ENCODE measurements at places on chromosomes 6 and 20. TPM values are rescaled to one million over a fixed set of nuclear protein-coding genes. Genes with fewer than 3 reads are reported as not detected.

Gene MEP1A
- total RNA-seq = not detected

Gene SUMO4
- not detected for total RNA-seq

Gene SAMD5
- total RNA-seq = 0.58 TPM

Gene BIRC7
- 0.99 TPM for total RNA-seq

Gene RIPOR3
- 0.08 TPM for total RNA-seq

Gene VAPB
- total RNA-seq = 48.3 TPM

Gene SAMD3
- not detected for total RNA-seq

Gene SYS1
- 26.8 TPM for total RNA-seq

Gene BANF2
- not detected for total RNA-seq

Gene EPPIN
- total RNA-seq = not detected

Gene CALHM4
- total RNA-seq = not detected

Gene KHDRBS2
- not detected for total RNA-seq

Gene DACT2
- 0.15 TPM for total RNA-seq

Gene ROS1
- total RNA-seq = 0.14 TPM

Gene TSHZ2
- total RNA-seq = not detected

Gene RAB44
- 0.07 TPM for total RNA-seq

Gene TFAP2D
- not detected for total RNA-seq

Gene IPCEF1
- not detected for total RNA-seq

Gene SPATS1
- not detected for total RNA-seq

Gene SOX18
- total RNA-seq = 1.4 TPM

Gene LTA
- total RNA-seq = not detected

Gene ERVFRD-1
- not detected for total RNA-seq

Gene ALDH8A1
- 0.29 TPM for total RNA-seq

Gene GGTLC1
- total RNA-seq = not detected

Gene SIRPD
- not detected for total RNA-seq

Gene ENPP5
- not detected for total RNA-seq

Gene WFDC5
- total RNA-seq = not detected

Gene GLYATL3
- total RNA-seq = not detected

Gene CRYBG1
- total RNA-seq = 0.40 TPM

Gene MUC21
- not detected for total RNA-seq

Gene ZBTB46
- total RNA-seq = 0.88 TPM

Gene GPX5
- total RNA-seq = not detected

Gene MOG
- not detected for total RNA-seq

Gene RIPOR2
- 0.26 TPM for total RNA-seq

Gene NKAIN2
- total RNA-seq = not detected

Gene THBS2
- total RNA-seq = not detected

Gene VIP
- total RNA-seq = not detected

Gene GHRH
- not detected for total RNA-seq

Gene BHLHE23
- not detected for total RNA-seq

Gene EDN3
- 1.6 TPM for total RNA-seq

Gene PAK5
- not detected for total RNA-seq
